ENCODE measurements at places on chromosomes 5 and 9.

GRCh38 chr5:378976-379742, 57.6 kb downstream of the AHRR start:
- DNase-seq: peak; percentile 25

- DNase-seq: no peak
Observed at GRCh38 chr9:105405514-105406131, 42.2 kb upstream of the FSD1L start.

- DNase-seq: no peak
Observed at GRCh38 chr9:14277244-14277643, 36.7 kb downstream of the NFIB start.

DNA sequence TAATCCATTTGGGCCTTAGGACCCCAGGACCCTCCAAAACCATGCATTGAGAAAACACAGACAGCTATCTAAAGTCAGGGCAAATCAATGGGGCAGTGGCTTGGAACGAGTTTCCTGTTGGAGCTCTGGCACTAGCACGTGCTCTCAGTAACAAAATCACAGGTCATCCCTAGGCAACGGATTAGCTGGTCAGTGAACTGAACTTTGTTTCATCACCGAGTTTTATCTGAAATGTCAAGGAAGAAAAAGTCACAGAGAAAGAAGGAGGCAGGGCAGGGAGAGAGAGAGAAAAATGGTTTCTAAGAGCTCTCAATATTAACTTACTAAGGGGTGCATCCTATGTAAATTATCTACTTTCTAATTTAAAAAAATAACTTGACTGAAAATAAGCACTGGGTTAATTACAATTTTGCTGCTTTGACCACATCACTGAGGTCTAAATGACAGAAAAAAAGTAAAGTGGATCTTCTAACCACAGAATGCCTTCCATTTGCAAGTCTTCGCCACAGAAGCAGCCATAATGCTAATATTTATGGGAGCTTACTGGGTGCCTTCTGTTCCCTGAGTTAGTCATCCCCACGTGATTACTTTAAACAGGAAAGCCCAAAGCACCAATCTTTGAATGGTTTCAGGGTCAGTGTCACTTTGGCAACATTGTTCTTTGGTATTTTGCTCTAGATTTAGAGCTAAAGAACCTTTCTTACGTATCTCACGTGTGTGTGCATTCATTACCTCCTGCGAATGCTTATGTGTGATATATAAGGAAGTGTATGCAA, 503.9 kb downstream of the RASEF start:
- no peak for DNase-seq

DNA sequence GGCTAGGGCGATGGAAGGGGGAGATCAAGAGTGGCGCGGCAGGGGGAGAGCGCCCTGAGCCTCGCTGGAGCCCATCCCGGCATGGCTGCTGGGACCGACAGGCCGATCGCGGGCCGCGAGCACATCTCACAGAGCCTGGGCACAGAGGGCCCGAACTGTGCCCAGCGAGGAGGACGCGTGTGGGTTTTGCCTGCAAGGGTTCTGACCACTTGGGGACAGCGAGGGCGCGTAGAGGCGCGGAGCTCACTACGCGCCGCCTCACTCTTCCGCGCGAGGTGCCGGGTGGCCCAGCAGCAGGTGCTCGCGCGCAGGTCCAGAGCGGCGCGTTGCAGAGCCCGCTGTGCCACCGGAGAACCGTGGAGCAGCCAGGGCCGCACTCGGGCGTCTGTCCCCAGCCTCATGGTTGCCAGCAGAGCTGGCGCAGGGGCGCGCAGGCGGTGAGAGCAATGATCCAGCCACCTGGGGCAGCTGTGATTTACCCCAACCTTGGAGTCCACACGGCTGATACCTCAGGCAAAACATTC, 16.3 kb upstream of the PITX1 start:
- no peak for DNase-seq

DNA sequence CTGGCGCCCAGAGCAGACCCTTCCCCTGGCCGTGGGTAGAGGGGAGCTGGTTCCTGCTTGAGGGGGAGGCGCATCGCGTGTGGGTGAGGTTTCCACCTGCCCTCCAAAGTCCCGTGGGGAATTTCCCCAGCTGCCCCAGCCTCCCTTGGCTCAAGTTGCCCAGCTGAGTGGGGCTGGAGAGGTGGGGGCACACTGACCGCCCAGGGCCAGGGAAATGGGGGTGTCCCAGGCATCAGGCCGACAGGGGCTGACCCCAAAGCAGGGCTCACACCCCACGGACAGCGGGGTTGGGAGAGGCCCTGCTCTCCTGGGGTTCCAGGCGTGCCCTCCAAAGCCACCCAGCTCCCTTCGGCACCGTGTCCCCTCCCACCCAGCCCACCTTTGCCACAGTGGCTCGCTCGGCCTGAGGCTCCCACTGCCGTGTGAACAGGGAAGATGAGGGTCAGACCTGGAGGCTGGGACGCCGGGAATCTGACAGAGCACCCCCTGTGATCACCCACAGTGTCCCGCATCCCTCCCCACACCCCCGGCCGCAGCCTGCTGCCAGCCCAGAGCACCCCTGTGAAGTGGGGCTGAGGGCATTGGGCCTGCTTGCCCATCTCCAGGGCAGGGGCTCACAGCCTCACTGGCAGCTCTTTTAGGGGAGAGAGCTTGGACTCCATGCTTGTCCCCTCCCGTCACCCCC, 933 bp upstream of the EGFL7 start:
- DNase-seq: no peak

GRCh38 chr9:23769307-23769935, 56.6 kb downstream of the ELAVL2 start:
- no peak for DNase-seq

GRCh38 chr5:1966461-1966860, 83.7 kb upstream of the IRX4 start:
- DNase-seq: no peak

GRCh38 chr5:7269591-7270274, 126.2 kb upstream of the ADCY2 start:
- no peak for DNase-seq

- DNase-seq: no peak
Observed at GRCh38 chr9:77614645-77615044, 33.5 kb downstream of the GNA14 start.

GRCh38 chr5:145540375-145540774, 294.8 kb downstream of the PRELID2 start:
- no peak for DNase-seq

- no peak for DNase-seq
Observed at GRCh38 chr5:36751886-36752285, 124.7 kb upstream of the NIPBL start.

DNA sequence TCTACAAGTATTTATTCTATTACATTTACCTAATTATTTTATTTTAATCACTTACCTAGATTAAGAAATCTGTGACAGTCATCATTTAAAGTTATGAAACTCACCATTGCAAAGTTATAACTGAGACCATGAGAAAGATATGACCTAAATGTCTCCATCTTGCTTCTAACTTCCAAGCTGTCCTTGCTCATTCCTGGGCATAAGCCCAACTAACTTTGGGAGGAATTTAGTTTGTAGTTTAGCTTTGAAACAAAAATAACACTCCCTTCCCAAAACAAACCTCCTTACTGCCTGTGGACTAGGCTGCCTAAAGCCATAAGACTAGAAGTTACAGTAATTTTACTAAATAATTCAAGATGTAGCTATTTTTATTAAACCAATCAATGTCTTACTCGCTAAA, 195.6 kb upstream of the RAI14 start:
- DNase-seq: no peak

All from liver (tissue), 10 donors.